ENCODE measurements at places on chromosomes 13 and 19.

DNA sequence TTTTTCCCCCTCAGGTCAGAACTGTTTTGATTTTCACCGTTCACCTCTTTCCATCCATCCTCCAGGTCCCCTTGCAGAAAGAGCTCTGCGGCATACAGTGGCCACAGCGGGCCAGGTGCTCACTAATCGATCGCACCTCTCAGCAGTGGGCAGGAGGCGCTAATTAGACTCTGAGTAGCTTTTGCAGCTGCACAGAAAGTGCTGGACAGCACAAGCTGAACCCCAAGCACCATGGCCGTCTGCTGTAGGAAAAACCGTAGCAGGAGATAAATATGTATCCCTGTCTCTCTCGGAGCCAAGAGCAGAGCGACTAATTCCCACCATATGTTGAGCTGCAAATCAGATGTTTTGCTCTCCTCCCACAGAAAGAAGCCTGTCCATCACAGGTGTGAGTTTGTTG is 54.4 kb downstream of the PEX11G start:
- no peak for DNase-seq

DNA sequence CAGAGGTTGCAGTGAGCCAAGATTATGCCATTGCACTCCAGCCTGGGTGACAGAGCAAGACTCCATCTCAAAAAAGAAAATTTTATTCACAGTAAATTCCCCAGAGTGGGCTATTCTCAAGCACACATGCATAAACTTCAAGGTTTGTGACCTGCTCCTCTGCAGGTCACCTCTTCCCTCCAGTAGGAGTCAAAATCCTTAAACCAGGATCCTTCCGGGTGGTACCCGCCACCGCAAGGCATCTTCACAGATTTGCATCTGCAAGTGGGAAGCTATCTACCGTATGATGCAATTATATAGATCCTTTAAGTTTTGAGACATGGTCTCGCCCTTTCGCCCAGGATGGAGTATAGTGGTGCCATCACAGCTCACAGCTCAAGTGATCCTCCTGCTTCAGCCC is 3.0 kb upstream of the ECH1 start:
- no peak for DNase-seq

- no peak for DNase-seq
Observed at GRCh38 chr13:84132491-84132890, 250.2 kb upstream of the SLITRK1 start.

- DNase-seq, result no peak
Observed at GRCh38 chr13:93254775-93255174, 28.2 kb downstream of the GPC6 start.

GRCh38 chr19:35024095-35024494 is 6.2 kb upstream of the SCN1B start:
- DNase-seq, result no peak

DNA sequence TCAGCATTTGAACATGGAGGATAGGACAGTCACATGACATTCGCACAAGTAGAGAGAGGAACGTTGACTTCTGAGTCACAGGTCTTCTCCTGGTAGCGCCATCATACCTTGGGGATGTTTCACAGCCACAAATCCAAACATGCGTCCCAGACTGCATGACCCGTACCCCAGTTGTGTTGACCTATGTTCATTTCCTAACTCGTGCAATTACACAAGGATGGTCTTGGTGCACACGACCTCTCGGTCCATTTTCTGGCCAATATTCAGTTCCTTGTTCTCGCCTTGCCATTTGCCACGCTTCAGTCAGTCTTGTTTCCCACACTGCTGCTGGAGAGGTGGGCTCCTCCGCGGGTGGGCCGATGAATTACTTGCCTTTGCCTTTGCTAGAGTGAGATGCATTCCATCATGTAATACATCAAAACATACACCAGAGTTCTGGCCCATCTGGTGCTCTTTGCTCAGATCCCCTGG is 87.3 kb downstream of the COL4A2 start:
- DNase-seq, result no peak

DNA sequence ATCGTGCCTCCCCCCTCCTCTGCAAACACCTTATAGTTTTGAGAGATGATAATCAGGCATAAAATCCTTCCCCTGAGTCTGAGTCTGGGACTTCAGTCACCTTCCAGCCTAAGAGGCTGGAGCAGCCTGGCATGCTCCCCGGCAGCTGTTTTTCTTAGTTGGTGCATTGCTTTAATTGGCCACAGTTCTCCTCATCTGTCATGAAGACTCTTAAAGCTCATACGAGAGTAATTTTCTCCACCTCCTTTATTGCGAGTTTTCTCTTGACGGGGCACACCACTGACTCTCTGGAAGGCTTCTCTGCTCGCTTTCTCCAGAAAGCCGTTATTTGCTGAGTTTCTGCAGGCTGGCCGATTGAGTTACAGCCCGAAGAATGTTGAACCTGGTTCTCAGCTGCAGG is 310.5 kb downstream of the ATP8A2 start:
- no peak for DNase-seq

- no peak for DNase-seq
Observed at GRCh38 chr19:3697671-3698385, 2.4 kb downstream of the PIP5K1C start.

DNA sequence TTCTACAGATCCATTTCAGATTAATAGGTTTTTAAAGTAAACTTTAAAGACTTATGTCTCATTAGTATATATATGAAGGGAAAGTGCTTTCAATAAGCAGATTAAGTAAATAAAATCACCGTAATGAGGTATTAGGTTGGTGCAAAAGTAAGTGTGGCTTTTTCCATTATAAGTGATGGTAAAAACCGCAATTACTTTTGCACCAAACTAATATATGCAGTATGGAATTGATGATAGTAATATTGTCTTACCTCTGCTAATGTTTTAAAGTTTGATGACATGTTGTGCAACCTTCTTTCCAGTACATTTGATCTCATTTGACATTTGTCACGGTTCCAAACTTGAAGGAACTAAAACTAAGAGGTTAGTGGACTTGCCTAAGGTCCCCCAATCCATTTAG is 1819.3 kb downstream of the PCDH9 start:
- no peak for DNase-seq

GRCh38 chr13:48977286-48977625 is 1.5 kb downstream of the FNDC3A start:
- no peak for DNase-seq

DNA sequence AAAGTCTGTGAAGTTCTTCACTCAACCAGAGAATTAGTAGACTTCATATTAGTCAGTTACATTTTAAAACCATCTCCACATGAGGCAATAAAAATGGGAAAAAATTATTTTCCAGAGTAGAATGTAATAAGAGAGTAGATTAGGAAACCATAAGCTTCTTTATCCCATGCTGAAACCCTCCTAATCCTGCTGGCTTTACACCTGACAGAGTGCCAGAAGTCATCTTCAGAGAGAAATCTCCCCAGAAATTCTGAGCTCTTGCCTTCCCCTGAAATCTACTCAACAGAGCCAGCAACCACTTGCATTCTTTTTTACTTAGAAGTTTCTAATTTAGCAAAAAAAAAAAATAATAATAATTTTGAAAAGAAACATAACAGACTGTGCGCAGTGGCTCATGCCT is 279.9 kb downstream of the NHLRC3 start:
- no peak for DNase-seq

- no peak for DNase-seq
Observed at GRCh38 chr13:105996391-105997025, 539.0 kb downstream of the EFNB2 start.

DNA sequence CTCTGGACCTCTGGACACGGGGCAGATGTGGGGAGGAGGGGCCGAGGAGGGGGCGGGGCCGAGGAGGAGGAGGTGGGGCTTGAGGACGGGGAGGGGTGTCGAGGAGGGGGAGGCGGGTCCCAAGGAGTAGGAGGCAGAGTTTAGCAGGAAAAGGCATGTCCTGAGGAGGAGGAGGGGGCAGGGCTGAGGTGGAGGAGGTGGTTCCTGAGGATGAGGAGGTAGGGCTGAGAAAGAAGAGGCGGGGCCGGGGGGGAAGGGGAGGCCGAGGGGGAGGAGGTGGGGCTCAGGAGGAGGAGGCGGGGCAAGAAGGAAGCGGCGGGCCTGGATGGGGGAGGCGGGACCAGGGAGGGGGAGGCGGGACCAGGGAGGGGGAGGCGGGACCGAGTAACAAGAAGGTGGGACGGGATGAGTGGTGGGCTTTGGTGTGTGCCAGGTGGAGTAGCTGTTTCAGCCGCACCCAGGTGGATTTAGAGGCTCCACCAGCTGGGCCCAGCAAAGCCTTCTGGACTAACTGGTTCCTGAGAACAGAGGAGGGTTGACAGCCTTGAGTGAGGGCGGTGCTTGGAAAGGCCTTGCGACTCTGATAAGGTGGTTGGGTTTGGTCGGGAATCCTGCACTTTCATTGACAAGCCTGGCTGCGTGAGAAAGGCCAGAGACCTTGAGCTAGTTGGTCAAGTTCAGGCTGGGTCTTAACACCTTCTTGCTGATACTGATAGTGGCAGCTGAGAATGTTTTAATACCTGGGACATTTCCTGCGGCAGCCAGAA is 7.7 kb downstream of the TECR start:
- DNase-seq, result no peak

- DNase-seq, result no peak
Observed at GRCh38 chr13:51981355-51981754, 29.9 kb downstream of the ATP7B start.

GRCh38 chr19:32219881-32220472 is 125.4 kb upstream of the ZNF507 start:
- no peak for DNase-seq

DNA sequence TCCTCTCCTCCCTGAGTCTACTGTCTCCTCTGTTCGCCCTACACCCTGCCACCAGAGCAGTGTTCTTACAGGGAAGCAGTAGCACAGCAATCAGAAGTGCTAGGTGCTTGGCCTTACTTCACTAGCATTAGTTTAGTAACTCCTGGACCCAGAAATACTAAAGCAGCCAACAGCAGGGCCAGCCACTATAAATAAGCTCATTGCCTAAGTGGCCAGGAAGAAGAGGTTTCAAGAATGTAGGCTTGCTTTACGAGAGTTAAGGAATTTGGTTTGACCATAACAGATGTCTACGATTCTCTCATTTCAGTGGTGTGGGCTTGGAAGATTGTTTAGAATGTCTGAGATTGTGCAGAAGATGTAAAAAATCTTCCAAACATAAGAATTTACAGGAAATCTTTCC is 103.3 kb downstream of the ZAR1L start:
- DNase-seq, result no peak

DNA sequence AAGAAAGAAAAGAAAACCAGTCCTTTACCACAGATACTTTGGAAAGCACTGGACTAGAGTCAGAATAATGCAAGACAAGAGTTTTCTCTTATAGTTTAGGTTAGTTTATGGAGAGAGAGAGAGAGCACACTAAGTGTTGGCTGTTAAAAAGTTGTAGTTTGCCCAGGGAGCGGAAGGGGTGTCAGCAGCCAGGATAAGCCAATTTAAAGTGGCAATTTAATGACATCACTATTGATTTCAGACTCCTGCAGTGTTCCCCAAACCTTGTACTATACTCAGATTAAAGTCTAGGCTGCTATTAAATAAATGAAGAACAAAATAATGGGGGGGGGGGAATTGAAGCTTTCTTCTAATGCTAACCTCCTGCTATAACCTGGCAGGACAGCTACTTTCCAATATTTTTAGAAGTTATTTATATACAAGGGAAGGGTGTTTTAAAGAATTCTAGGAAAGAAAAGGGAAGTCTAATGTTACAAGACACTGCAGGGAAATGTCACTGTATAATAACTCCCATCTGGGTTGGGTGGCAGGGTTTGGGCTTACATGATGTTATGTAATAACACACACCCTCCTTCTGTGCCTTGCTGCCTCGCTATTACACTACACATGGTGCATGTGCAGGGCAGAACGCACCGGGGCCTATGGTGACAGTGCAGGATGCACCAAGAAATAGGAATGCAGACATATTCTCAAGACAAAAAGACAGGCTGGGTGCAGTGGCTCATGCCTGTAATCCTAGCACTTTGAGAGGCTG is 19.9 kb downstream of the TPT1 start:
- DNase-seq, result peak; percentile 74

GRCh38 chr19:46992699-46993535 is 26.7 kb upstream of the NPAS1 start:
- no peak for DNase-seq

- no peak for DNase-seq
Observed at GRCh38 chr13:113656003-113656588, 1.9 kb downstream of the ATP4B start.

GRCh38 chr13:20492641-20493040 is 33.0 kb downstream of the CRYL1 start:
- DNase-seq, result no peak

DNA sequence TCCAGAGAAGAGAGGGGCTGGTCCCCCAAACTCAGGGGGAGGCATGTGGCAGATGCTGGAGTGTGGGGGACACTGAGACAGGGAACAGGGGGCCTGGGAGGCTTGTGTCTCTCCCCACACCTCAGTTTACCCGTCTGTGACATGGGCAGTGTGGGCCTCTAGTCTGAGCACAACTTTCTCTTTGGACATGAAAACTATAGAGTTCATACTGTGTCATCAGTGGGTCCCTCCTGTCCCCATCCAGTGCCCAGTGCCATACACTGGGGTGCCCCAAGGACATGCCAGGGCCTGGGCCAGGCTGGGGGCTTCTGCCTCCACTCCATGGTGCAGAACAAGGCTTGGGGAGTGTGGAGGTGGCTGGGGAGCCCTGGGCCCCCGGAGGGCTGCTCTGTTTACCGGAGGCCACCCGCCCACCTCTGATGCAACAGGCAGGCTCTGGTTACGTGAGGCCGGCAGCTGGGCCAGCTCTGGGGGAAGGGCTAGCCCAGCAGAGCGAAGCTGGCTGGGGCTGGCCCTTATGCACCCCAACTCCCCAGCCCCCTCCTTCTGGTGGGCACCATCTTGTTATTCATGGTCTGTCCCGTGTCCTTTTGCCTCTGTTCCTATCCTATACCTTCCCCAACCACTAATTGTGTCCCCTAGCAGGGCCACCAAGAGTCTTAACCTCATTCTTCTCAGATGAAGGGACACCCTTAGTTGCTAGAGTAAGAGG is 1.9 kb upstream of the MEF2B start:
- DNase-seq, result no peak

- DNase-seq, result no peak
Observed at GRCh38 chr13:20363603-20364002, 131.5 kb upstream of the GJB6 start.

DNA sequence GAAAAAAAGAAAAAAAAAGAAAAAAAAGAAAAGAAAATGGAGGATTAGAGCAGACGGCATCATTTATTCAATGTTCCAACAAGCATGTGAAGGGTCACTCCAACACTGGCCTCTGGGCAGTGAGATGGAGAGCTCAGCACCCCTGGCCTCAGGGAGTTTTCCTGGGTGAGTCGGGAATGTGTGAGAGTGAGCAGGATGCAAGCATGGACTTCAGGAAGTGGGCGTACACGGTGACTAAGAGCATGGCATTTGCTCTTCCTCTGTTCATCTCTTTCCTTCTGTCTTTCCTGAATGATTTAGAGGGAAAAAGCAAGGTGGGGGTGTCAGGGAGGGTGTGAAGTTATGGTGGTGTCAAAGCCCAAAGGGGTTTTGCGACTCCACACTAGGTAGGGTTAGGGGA is 682 bp upstream of the CABP5 start:
- DNase-seq, result no peak

GRCh38 chr19:30092721-30093569 is 150.9 kb downstream of the URI1 start:
- no peak for DNase-seq

DNA sequence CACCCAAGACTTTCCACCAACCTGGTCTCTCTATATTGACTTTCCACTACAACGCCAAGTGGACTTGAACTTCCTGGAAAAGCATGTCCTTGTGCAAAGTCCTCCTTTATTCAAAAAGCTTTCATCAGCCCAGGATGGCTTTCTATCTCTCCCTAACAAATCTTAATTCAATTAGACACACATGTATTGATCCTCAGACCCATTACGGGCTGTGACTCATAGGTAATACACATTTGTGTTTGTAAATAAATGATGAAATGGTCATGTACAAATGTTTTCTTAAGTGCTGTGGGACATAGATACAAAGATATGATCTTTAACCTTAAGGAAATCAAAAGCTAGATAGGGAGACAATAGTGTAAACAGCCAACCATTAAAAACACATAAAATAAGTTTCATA is 1189.7 kb downstream of the EFNB2 start:
- no peak for DNase-seq

Data from inflammatory macrophage treated with lipopolysaccharide for 1 hour (primary cell).